ENCODE measurements at places on chromosomes 7 and 10. TPM values are rescaled to one million over a fixed set of nuclear protein-coding genes. Genes with fewer than 3 reads are reported as not detected.
A peak's percentile ranks its signal among the peaks of the same experiment; 100 is the strongest.

GRCh38 chr10:92747600-92747999, 57.8 kb downstream of the HHEX start:
- DNase-seq = no peak

CYP2W1 gene
- 1.9 TPM for total RNA-seq

WIPF3 gene
- total RNA-seq = 0.10 TPM

GRCh38 chr10:123972481-123973401, 81.1 kb upstream of the CPXM2 start:
- DNase-seq = no peak

GRCh38 chr10:74332398-74332797, 181.4 kb downstream of the ADK start:
- no peak for DNase-seq

DNA sequence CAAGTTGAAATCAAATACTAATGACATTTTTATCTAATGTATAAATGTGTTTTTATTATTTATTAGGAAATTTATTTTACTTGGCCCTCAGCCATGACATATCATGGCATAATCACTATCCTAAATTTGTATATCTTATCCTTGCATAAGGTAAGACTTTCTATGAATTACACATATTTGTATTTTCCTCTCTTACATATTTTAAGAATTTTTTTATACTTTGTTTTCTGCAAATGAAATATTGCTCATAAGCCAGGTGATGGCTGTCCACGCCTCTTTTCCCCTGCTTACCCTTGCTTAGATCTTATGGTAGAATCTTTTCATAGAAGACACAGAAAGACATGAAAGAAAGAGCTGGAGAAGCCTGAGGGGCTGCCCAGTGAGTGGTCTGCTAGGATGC, 48.2 kb downstream of the IKZF1 start:
- DNase-seq = no peak

DNA sequence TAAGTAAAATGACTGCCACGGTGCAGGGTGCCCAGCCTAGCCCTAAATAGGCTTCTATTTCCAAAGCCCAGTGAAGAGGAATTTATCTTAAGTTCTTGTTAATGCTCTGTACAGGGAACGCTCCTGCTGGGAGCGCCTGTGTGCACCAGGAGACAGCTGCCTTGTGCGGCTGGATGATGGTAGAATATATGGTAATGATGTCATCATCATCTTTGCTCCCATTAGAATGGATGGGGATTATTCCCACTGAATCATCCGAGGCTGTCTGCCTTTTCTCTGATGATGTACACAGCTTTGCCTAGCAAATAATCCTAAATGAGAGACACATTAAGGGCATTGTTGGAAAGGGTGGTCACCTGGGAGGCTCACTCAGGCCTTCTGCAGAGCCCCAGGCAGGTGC, 928.1 kb downstream of the CCSER2 start:
- no peak for DNase-seq

- DNase-seq = peak; percentile 67
Observed at GRCh38 chr7:30028749-30029635, 780 bp downstream of the PLEKHA8 start.

DNA sequence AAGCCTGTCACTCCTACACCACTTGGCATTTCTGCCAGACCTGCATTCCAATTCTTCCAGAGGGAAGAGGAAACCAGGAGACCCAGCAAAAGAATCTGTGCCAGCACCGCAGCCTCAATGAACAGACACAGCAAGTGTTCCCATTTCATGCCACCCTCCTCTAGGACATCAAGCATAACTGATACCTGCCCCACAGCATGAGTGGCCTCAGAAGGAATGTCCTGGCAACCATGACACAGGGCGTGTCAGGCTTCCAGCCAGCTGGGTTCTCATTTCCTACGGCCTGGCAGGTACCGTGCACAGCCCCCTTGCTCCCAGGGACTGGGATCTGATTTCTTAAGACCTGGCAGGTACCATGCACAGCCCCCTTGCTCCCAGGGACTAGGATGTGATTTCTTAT, 7.8 kb downstream of the MAD1L1 start:
- DNase-seq = peak; percentile 27

HABP2 gene
- total RNA-seq = not detected

DNA sequence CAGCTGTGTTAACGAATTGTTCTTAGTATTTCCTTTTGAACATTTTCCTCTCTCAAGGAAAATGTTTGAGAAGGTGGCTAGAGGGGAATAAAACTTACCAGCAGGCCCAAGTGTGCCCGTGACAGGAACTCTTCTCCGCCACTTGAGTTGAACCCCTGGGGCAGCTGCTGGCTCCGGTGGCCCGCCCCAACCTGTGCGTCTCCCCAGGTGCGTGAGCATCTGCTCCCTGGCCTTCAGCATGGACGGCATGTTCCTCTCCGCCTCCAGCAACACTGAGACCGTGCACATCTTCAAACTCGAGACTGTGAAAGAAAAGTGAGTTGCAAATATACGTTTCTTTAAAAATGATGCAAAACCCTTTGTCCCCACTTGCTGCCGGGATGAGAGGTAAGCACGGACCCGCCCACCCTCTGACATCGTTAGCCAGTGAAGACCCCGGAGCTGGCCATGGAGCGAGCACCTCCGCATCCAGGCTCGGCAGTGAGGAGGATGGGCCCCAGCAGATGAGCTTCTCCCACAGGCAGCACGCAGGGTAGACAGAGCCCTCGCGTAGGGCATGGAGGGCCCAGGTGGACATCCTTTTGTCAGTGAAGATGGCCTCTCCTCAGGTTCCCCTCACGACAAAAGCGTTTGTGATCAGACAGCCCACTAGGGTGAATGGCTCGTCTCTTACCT, 35.7 kb downstream of the WIPI2 start:
- no peak for DNase-seq
